Cardiac fibroblast (primary cell): ENCODE measurements at places on chromosomes 7 and 10.

- peak; percentile 66 for DNase-seq
Observed at GRCh38 chr7:41967156-41967555, 264.3 kb upstream of the INHBA start.

- no peak for DNase-seq
Observed at GRCh38 chr7:149622444-149623210, 125.0 kb upstream of the ZNF746 start.

- DNase-seq = no peak
Observed at GRCh38 chr7:16712916-16713315, 40.6 kb upstream of the TSPAN13 start.

GRCh38 chr10:18418541-18419215 is 232.7 kb downstream of the NSUN6 start:
- peak; percentile 22 for DNase-seq

DNA sequence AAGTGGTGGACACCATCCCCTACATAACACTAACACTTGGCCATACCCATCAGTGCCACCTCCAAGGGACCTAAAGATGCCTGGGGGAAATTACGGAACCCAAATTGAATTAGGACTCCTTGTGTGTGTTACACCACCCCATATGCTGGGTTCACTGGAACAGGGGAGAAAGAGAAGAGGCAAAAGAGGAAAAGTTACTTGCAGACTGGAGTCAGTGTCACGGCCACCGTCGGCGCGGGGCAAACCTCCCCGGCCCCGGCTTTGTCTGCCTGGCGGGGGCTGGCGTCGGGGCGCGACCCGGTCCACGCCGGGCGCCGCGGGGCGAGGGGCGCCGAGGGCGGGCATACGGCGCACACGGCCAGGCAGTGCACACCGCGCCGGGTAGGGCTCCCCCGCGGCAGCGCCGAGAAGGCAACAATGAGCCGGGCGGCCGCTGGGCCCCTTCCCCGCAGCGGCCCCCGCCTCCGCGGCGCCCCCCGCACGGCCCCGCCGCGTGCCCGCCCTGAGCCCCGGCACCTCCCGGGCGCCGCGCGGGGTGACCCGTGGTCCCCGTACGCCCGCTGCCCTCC is 171.1 kb downstream of the FAM107B start:
- DNase-seq = no peak

DNA sequence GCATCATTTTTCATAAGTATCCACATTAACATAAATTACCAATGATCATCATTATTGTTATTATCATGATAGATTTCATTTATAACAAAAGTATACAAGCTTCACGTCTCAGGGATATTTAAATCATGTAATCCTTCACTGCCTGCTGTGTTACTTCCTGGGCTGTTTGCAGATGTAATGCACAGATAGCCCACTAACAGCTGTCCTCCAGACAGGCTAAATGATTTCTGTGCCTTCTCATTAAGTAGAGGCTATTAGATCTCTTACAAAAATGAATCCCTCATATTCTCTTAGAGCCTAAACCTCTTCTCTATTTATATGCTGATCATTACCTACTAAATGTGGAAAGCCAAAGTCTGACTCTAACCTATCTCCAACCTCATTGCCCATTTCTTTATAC is 9.3 kb downstream of the PCLO start:
- DNase-seq = no peak
